Activated gamma-delta T cell treated with anti-CD3 and anti-CD28 coated beads, Interleukin-2, amount 50 U/mL, for 16 hours (primary cell): ENCODE measurements at places on chromosomes 13 and 19.

GRCh38 chr13:109699628-109700071, 86.7 kb downstream of the IRS2 start:
- no peak for DNase-seq

GRCh38 chr13:77360032-77360685, 33.3 kb upstream of the MYCBP2 start:
- DNase-seq = no peak

GRCh38 chr13:112443191-112443994, 67.2 kb downstream of the SPACA7 start:
- DNase-seq = no peak

DNA sequence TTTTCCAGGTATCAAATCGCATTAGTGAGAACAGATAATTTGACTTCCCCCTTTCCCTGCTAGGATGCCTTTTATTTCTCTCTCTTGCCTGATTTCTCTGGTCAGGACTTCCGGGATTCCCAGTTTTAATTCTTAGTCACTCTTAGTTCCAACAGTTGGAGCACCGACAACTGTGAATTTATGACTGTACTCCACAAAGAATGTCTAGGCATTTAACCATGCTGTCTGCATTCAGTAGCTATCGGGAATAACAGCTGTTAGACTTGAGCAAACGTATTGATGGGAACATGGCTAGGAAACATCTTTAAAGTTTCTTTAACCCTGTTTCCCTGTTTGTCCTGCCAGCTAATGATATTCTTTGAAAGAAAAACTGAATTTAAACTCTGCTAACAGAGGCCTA, 14.1 kb upstream of the SPACA7 start:
- no peak for DNase-seq

DNA sequence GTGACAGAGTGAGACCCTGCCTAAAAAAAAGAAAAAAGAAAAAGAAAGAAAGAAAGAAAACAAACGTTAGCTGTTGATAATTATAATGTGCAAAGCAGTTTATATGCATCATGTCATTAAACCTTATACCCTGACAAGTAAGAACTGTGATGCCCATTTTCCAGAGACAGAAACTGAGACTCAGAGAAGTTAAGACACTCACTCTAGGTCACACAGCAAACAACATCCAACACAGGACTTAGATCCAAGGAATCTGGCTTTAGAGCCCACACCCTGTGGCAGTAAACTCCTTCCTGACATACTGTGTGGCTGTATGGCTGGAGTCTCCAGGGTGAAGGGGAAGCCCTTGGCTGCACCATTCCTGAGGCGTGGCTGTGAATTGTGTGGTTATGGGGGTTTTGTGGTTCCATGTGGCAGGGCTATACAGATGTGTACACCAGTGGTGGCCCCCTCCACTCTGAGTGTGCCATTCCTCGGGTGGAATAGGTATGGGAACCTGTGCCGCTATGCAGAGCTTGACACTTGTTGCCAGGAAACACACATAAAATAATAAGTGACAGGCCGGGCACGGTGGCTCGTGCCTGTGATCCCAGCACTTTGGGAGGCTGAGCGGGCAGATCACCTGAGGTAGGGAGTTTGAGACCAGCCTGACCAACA, 15.6 kb downstream of the AXL start:
- no peak for DNase-seq

DNA sequence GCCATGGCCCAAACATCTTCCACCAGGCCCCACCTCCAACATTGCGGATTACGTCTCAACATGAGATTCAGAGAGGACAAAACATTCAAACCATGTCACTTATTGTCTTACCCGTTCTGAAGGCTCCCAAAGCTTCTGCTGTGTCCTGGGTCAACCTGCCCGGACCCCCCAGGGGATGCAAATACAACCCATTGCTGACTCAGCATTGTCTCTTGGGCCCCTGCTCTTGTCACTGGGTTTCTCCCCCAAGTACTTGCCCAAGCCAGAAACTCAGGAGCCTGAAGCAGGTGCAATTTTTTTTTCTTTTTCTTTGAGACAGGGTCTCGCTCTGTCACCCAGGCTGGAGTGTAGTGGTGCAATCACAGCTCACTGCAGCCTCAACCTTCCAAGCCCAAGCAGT, 144.5 kb downstream of the KCTD15 start:
- DNase-seq = no peak

DNA sequence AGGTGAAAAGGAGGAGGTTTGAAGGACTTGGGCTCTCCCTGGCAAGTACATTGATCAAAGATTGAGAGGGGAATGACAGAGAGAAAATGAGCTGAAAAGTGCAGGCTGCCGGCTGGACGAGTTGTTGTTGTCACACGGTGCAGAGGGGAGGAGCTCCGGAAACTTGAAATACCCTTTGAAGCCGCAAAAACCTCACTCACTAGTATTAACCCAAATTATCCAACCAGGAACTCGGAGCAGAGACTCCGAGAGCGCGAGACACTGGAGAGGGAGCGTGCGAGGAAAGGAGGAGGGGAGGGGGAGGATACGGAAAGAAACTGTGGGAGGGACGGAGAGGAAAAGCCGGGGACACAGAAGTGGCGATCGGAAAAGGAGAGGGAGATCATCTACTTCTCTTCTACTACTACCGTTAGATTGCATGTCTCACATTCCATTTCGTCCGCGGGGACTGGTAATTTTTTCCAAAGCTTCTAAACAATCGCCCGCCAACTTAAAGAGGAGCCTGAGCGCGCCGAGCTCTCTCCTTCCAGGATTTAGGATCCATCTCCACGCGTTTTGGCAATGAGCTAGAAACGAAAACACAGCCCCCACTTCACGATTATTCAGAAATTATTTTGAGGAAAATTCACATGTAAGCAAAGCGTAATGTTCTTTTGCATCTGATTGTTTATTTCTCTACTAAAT, at the start of gene DACH1:
TSS of gene DACH1 (minus strand) at position 74 of the 684 bp plus-strand sequence.
- DNase-seq = no peak

DNA sequence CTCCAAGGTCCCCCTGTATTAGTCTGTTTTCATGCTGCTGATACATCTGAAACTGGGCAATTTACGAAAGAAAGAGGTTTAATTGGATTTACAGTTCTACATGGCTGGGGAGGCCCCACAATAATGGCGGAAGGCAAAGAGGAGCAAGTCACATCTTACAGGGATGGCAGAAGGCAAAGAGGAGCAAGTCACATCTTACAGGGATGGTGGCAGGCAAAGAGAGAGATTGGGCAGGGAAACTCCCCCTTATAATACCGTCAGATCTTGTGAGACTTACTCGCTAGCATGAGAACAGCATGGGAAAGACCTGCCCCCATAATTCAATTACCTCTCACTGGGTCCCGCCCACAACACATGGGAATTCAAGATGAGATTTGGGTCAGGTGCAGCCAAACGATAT, 50.0 kb upstream of the FARP1 start:
- DNase-seq = no peak
